ENCODE measurements at places on chromosomes 12 and 14.

DNA sequence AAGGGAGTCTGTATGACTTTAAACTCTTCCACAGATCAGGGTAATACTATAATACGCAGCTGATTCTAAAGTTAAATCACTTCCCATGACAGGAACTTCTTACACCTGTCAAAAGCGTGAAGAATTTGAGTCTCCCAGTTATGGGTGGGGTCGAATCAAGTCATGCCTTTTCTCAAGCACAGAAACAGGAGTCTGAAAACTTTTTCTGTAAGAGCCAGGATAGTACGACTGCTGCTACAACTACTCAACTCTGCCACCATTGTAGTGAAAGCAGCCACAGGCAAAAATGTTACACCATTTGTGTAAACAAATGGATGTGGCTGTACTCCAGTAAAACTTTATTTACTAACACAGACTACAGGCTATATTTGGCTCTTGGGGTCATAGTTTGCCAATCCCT is 90.3 kb downstream of the DUSP6 start:
- DNase-seq = no peak

DNA sequence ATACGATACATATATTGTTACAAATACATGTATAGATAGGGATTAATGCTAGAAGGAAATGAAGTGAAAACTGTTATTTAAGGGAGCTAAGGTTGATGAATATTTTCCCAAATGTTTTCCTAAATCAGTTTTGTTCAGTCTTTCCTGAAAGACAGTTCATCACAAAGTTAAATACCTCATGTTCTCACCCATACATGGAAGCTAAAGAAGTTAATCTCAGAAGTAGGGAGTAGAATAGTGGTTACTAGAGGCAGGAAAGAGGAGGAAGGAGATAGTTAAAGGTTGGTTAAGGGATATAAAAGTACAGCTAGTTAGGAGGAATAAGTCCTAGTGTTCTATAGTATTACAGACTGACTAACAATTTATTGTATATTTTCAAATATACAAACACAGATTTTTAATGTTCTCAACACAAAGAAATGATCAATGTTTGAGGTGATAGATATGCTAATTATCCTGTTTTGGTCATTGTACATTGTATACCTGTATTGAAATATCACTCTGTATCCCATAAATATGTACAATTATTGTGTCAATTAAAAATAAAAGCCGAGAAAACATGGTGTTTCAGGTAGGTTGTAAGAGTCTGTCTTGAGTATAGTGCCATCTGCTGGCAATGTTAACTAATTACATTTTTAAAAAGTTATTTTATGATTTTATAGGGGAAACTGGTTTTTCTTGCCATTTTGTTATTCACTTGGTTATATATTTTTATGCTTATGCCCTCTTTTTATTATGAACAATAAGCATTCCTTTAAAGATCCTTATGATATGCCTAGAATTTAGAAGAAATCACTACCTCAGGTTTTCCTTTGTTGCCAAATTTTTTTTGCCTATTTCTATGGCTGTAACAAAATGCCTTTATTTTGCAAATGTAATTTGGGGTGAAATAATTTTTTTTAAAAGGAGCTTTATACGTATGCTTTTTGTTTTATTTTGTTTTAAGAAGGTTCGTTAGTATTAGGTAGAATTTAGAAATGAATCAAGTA is 26.9 kb downstream of the ZDHHC17 start:
- no peak for DNase-seq

- no peak for DNase-seq
Observed at GRCh38 chr12:56296295-56296694, 3.8 kb downstream of the CS start.

GRCh38 chr12:26642361-26642760 is 190.6 kb downstream of the ITPR2 start:
- no peak for DNase-seq
